ENCODE measurements at places on chromosomes 3 and 15.

DNA sequence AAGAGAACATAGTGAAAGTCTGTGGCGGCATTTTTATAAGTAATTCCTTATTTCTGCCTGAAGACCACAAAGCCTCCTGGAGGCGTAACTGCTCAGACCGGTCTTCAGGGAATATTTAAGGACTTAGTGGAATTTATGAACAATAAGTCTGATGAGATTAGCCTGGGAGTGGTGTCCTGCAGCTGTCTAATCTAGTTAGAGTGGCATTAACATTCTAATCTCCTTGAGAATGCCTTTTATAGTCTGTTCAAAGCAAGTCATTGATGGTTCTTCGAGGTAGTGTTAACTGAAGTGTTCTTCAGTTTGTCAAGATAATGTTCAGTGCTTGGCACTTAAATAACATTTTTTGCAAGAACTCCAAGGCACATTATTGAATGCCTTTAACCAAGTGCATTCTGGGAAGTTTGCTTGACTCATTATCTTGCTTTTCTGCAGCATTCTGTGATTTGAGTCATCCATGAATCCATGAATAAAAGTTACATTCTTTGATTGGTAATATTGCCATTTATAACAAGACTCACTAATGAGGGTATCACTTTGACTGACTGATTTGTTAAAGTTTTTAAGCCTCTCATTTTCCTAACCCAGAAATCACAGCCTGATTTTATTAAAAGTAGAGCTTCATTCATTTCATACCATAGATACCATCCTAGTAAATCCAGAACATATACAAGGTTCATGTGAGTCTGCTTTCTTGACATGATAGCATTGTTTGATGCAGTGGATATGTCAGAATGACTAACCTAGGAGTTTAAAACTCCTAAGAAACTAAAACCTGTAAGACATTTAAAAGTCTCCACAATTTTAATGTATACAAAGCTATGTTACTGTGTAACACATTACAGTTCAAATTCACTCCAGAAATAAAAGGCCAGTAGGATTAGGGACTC lies 12.5 kb downstream of the RBM5 start:
- DNase-seq = no peak

DNA sequence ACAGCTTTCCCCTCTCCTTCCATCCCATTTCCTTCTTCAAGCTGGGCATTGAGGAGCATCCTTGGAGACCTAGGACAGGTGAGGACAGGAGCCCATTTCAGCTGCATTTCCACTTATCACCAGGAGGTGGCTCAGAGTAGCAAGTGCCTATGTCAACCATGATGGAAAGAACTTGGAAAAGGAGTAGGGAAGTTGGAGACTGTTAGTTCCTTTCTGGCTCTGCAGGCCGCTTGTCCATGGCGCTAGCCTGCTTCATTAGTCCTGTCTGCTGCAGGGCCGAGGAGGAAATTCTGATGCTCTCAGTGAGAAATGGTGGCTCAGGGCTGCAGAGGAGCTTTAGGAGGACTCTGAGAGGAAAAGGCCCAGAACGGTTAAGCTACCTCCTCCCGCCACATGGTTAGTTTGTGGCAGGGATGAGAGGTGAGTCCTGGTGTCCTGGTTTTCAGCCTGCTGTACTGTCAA lies 7.0 kb upstream of the CD276 start:
- peak; percentile 10 for DNase-seq

DNA sequence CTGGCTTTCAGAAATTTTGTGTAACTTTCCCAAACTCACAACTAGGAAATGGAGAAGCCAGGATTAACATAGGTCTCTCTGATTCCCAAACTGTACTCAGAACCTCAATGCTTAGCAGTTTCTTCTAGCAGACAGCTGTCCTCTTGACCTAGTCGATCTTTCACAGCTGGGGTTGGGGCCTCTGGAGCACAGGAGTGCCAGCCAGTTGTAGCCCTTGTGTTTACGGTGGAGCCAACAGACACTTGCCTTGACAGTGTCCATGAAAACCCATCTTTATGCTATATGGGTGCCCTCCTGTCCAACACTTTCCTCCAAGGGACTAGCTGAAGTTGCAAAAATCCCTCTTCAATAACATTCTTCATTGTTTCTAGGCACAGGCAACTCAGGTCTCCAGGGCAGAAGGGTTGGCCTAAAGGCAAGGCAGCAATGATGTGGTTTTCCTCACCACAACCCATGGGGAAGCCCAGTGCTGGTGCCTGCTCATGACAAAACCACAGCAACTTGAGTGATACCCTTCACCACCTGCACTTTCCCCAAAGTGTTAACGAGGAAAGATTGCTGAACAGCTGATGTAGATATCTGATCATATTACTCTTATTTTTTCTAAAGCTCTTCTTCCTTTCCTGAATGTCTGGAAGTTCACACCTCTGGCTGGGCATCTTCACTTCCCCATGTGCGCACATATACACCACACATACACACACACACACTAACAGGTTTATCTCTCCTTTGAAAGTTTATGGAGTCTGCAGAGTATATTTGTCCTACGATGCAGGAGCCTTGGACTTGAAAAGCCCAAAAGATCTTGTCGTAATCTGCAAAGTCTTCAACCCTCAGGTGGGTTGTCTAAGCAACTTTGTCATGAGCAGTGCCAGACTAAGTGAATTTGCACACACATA lies 11.0 kb upstream of the KNG1 start:
- DNase-seq = no peak

DNA sequence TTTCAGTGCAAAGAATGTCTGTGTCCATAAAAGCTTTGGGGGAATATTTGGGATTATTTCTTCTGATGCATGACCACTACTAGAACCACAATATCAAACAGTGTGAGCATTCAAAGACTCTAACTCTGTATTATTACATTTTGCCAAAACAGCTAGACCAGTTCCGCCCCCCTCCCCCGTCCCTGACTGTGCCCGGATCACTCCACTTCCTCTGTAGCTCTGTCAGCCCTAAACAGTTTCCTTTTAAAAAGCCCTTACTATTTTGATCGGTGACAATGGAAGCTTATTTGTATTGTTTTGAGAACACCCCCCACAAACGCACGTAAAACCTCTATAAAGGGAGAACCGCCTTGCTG lies 36.6 kb upstream of the EPHB3 start:
- DNase-seq = no peak

- no peak for DNase-seq
Measured at GRCh38 chr3:138578961-138579574, 15.0 kb downstream of the CEP70 start.

DNA sequence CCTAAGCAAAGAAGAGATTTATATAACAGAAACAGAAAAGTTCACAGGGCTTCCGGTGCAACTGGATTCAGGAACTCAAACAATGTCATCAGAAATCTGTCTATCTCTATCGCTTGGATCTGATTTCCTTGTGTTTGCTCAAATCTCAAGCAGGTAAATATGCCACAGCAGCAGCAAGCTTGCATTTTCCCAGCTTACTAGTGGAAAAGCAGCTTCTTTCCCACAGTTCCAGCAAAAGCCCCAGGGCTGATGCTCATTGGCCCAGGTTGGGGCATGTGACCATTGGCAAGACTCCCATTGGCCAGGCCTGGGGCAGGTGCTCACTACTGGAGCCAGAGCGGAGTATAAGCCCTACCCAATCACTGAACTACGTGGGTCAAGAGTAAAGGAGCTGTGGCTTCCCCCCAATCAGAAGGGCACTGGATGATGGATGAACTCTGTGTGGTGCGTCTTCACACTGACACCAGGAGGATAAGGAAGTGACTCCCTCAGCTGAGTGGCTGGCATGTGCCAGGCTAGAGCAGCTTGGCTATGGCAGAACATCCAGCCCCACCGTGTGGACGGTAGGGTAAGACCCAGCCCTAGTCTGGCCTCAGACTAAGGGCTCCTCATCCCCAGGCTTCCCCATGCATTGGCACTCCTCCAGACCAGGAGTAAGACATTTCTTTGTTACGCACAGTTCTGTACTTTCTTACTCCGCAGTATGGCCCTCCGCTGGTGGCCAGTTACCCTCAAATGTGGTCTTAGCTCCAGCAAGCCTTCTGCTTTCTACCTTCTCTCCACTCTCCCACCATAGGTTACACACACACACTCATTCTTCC lies 13.1 kb upstream of the VIPR1 start:
- DNase-seq = no peak

- DNase-seq = no peak
Measured at GRCh38 chr3:48555231-48555948, 1.2 kb downstream of the PFKFB4 start.

GRCh38 chr3:160224256-160224655 lies 966 bp upstream of the C3orf80 start:
- no peak for DNase-seq

DNA sequence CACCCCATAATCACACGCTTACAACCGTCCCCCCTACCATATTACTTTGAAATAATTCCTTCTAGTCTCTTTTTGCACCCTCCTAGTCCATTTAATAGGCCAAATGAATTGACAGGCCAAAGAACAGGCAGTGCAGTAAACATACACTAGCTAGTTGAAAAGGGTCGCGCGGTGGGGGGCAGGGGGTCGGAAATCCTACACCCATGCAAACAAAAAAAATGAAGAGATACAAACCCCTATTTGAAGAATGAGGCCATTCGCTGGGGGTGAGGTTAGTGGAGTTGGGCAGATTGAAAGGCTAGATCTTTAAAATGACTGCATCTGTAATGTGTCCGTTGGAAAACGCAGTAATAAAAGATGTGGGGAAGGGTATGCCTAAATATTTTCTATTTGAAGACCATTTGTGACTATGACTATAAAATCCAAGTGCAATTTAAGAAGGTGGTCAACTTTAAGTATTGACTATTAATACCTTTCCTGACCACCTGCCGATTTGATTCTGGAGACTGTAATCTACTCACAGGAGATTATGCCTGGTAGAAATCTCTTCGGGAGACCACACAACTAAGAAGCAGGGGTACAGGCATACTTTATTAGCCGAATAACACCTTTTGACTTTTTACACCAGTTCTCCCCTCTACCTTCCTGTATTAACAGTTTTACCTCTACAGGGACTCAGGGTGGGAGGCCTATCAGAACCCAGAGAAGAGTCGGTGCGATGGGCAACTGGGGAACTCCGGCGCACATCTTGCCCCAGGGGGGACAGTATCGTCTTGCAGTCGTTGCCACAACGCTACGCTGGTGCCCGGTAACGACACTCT lies 762 bp upstream of the ARL6 start:
- DNase-seq = no peak

GRCh38 chr3:182327196-182327681 lies 466.1 kb upstream of the ATP11B start:
- peak; percentile 52 for DNase-seq

DNA sequence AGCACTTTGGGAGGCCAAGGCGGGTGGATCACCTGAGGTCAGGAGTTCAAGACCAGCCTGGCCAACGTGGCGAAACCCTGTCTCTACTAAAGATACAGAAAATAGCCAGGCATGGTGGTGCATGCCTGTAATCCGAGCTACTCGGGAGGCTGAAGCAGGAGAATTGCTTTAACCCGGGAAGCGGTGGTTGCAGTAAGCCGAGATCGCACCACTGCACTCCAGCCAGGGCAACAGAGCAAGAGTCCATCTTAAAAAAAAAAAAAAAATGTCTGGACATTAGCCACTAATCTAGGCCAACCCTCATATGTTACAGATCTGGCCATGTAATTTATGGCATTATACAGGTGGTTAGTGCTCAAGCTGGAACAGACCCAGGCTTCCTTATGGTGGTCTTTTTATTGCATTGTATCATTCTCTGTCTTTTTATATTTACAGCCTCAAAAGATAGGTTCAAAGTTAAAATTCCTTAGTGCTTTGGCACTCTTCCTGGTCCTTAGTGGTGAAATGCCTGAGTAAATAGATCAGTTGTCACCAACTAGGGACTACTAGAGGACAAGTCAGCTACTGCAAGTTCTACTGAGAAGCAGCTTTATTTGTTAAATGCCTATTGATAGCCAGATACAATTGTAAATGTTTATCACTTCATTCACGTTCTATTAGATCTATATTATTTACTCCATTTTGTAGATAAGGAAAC lies 16.0 kb downstream of the STARD9 start:
- peak; percentile 8 for DNase-seq

DNA sequence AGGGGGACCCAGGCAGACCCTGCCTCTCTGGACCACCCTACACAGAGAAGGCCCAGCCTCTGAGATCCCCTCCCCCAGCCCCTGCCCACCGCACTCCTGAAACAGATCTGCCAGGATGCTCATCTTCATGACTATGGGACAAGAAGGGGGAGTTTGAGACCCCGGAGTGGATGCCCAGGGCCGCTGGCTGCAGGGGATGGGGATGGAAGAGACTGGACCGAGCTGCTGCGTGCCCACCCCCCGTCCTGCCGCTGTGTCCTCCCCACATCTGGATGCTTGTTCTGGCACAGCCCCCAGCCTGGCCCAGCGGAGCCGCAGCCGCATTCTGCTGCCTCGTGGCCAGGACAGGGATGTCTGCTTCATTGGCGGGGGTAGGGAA lies 30.3 kb upstream of the SEMA3F start:
- DNase-seq = no peak

DNA sequence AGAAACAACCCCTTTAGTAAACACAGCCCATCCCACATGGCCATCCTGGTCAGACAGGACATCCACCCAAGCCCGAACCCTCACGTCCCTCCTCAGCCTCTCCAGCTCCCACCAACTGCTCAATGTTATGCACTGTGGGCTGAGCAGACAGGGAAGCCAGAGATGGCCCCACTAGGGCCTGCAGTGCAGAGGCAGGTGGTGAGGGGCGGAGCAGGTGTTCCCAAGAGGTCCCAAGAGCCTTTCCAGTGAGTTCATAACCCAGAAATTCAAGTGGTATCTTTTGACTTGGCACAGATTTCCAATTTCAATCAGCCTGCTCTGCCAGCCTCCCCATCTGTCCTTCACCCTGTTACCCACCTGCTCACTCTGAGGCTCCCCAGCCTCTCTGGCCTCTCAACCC lies 130.3 kb downstream of the LIPC start:
- no peak for DNase-seq
